ENCODE measurements at places on chromosomes 4 and X.

DNA sequence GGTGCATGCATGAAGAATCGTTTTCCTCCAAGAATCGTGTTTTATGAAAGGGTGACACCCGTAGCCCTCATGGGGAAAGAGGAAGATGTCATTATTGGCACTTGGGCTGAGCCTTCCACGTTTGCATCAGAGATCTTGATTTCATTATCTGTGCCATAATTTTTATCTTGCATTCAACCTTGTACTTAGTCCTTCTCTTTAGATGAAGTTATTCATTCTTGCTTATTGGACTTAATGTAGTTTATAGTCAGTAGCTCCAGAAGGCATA lies 66.8 kb downstream of the GAB1 start:
- H3K27ac ChIP-seq: no peak overlapping the region
- H3K4me1 ChIP-seq: peaks cover 23% of the 10 kb centered on the region
- no peaks in the 10 kb centered on the region for H3K27me3 ChIP-seq
- no peak overlapping the region for H3K4me3 ChIP-seq

GRCh38 chr4:163810755-163811154 lies 316.3 kb downstream of the TMA16 start:
- H3K4me3 ChIP-seq: no peak overlapping the region
- DNase-seq: no peak
- no peaks in the 10 kb centered on the region for H3K4me1 ChIP-seq
- no peaks in the 10 kb centered on the region for H3K27me3 ChIP-seq
- H3K36me3 ChIP-seq: no peaks in the 10 kb centered on the region

- H3K27ac ChIP-seq: no peak overlapping the region
- no peak for DNase-seq
- H3K27me3 ChIP-seq: no peaks in the 10 kb centered on the region
- no peaks in the 10 kb centered on the region for H3K36me3 ChIP-seq
These were observed 279.0 kb downstream of the ANKRD50 start for GRCh38 chr4:124433500-124433899.

DNA sequence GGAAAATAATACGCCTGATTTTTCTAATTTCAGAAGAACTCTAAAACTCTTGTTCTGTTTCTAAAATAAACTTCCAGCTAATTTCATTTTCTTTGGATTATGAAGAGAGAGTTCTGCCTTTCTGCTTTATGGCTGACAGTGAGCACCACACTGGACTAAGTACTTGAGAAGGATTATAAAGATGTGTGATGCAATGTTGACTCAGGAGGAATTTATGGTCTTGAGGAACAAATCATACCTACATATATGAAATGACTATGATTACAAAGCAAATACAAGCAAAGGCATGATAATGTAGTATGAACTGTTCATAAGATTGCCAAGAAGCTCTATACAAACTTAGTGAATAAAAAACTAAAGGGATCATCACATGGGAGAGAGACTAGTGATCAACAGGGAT lies 13.0 kb upstream of the SLC25A5 start:
- no peak overlapping the region for H3K27ac ChIP-seq
- no peaks in the 10 kb centered on the region for H3K36me3 ChIP-seq
- H3K4me1 ChIP-seq: no peaks in the 10 kb centered on the region
- H3K27me3 ChIP-seq: no peaks in the 10 kb centered on the region
- DNase-seq: no peak
- H3K4me3 ChIP-seq: no peak overlapping the region

DNA sequence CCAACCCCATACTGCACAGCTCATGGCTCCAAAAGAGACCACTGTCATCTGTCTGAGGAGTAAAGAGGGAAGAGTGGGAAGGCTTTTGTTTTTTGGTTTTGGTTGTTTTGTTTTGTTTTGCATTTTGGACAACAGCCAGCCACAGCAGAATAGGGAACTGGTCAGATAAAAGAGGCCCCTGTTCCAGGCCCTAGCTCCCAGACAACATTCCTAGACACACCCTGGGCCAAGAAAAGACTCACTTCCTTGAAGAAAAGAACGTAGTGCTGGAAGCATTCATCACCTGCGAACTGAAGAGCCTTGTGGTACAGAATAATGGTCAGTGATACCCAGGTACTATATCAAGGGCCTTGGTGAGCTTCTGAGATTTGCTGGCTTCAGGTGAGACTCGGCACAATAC lies 619.4 kb upstream of the SPANXN1 start:
- H3K4me3 ChIP-seq: no peak overlapping the region
- H3K4me1 ChIP-seq: no peaks in the 10 kb centered on the region
- no peak overlapping the region for H3K27ac ChIP-seq

- DNase-seq: no peak
- H3K27ac ChIP-seq: no peak overlapping the region
- H3K27me3 ChIP-seq: no peaks in the 10 kb centered on the region
- H3K36me3 ChIP-seq: no peaks in the 10 kb centered on the region
- no peak overlapping the region for H3K4me3 ChIP-seq
These were observed 55.4 kb downstream of the RBM46 start for GRCh38 chr4:154836513-154836912.

All from body of pancreas (tissue), 4 donors.